ENCODE measurements at places on chromosomes 5 and 9.

DNA sequence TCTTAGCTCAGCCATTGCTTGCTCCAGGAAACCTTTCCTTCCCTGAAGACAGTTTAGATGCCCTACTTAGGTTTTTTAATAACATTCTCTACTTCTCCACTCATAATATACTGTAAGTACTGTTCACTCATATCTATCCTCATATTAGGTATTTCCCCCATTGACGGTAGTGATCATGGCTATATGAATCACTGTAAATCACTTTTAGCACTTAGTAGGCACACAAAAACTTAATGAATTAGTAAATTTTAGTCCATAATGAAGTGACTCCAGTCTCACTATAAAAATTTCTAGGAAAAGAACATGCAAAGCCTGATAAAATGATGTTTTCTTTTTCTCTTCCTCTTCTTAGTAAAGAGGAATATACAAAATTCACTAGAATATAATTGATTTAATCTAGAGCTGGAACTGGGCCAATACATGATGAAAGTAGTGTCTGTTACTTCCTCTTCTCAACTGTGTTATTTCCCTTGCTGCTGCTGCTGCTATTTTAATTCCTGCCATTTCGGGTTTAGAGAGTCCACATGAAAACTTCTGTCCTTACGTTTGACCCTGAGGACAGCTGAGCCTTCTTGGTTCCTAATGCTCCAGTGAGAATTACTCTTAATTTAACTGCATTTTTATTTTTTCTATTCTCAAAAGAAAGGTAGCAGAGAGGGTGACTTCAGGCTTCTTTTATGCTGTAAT, 73.5 kb downstream of the LNPEP start:
- peak; percentile 8 for DNase-seq

DNA sequence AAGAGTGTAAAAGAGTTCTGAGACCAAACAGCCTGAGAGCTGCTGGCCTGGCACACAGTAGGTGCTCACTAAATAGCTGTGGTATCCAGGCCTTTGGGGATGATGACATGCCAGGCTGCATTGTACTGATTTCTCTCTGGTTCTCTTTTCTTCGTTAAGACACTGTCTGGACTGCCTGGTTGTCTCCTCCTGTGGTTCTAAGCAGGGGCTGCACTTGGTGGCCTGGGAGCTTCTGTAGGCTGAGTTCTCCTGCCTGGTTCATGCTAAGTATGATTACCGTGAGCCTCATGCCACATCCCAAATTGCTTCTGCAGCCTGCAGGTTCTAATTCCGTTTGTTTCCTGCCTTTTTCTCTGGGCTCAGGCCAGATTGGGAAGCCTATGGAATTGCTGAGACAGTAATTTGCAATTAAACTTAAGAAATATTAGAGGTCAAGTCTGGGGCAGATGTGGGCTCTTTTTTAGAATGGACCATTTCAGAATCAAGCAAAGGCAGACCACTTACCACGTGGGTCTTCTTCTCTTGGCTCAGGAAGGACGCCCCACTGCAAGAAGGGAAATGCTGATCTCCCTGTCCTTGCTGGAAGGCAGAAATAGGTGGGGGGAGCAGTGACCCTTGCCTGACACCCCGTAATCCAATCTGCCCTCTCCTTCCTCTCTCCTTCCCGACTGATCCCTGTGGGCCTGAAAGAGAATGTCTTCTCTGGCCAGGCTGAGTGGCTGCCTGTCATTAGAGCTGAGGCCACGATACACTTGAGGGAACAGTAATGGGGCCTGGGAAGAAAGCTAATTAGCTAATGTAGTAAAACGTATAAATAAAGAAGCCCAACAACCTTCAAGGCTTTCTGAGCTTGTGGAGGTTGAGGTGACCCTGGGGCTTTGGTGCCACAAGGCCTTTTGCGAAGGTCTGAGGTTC, 21.9 kb upstream of the BOD1 start:
- DNase-seq, result no peak

DNA sequence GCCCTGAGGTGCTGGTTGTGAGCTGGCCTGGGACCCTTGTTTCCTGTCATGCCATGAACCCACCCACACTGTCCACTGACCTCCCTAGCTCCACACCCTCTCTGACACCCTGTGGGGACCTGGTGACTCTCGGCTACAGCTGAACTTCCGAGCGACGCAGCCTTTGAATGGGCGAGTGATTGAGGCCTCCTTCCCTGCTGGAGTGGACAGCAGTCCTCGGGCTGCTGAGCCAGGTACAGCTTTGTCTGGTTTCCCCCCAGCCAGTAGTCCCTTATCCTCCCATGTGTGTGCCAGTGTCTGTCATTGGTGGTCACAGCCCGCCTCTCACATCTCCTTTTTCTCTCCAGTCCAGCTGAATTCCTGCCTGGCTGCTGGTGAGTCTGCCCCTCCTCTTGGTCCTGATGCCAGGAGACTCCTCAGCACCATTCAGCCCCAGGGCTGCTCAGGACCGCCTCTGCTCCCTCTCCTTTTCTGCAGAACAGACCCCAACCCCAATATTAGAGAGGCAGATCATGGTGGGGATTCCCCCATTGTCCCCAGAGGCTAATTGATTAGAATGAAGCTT, 6.1 kb downstream of the CA9 start:
- no peak for DNase-seq

DNA sequence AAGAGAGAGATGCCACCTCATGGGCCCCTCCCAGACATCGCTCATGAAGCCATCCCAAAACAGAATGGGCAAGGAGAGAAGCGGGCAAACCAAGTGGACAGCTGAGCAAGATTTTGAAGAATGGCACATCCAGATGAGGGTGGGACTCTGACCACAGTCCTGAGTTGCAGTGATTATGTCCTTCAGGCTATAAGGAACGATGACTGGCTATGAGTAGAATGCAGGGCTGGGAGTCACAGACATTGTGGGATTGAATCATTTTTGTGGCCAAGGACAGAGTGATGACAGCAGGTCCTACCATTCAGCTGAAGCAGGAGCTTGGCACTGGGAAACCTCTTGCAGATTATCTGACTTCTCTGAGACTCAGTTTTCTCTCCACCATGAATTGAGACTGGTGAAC, 245.7 kb upstream of the SLC30A5 start:
- peak; percentile 68 for DNase-seq

DNA sequence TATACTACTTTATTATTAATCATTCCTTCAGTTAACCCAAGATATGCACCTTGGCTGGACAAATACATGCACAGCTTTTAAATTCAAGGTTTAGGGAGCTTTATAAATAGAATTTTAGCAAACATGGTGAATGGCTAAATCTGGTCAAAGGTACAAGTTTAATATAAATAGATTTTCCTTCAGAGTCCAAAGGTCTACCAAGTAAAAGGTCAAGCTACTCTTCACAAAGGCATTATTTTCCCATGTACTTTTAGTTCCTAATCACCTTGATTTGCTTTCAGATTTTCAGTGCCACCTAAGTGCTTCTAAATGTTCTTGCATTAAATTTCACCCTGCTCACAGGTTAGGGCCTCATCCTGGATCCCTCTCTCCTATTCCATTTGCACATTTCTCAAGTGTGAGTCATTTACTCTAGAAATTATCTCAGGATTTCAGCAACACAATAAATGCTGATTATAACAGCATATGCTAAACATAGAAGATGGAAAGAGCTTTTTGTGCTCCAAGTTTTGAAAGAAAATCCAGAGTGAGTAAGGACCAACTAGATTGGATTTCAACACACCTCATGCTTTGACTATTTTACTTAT, 459.4 kb upstream of the ITGA1 start:
- no peak for DNase-seq

- DNase-seq, result no peak
Observed at GRCh38 chr5:58716713-58717112, 133.8 kb downstream of the RAB3C start.

Measured in fibroblast of skin of right quadriceps (primary cell).